ENCODE measurements at places on chromosomes 2 and 18. TPM values are rescaled to one million over a fixed set of nuclear protein-coding genes. Genes with fewer than 3 reads are reported as not detected.

GAREM2 gene
- total RNA-seq: 14.2 TPM

DCC gene
- 0.35 TPM for total RNA-seq

GRCh38 chr2:180319586-180320405 is 312.7 kb upstream of the CWC22 start:
- DNase-seq: no peak

- no peak for DNase-seq
Measured at GRCh38 chr2:135132314-135132713, 80.2 kb downstream of the RAB3GAP1 start.

GRCh38 chr2:122023059-122023864 is 267.8 kb downstream of the TSN start:
- no peak for DNase-seq

DNA sequence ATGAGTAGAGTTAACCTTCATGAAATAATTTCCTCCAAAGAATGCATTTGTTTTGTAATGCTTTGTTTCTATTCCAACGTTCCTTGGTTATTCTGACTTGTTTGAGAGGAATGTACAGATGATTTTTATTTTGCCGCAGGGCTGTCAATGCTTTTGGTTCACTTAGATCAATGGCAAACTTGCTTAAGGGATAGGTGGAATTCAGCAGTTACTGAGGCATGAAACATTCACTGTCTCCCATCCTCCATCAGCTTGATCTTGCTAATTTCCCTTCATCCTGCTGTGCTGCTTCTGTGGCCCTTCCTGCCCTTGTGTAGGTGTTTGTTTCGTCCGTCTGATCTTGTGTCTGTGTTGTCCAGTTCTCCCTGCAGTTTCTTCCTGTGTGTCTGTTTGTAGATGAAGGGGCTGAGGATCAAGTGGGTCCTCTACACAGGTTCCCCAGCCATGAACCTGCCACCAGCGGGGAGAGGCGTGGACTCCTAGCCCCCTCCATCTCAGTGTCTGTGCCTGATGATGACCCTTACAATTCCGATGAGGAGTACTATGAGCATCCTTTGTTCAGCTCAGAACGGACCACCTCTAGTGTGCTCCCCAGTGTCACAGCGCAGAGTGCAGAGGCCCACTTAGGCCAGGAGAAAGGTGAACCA is 84.2 kb upstream of the UNC80 start:
- DNase-seq: no peak

All from H9 (cell line).